NCI-H1436 (cell line): ENCODE measurements at places on chromosomes 11 and 22.

DNA sequence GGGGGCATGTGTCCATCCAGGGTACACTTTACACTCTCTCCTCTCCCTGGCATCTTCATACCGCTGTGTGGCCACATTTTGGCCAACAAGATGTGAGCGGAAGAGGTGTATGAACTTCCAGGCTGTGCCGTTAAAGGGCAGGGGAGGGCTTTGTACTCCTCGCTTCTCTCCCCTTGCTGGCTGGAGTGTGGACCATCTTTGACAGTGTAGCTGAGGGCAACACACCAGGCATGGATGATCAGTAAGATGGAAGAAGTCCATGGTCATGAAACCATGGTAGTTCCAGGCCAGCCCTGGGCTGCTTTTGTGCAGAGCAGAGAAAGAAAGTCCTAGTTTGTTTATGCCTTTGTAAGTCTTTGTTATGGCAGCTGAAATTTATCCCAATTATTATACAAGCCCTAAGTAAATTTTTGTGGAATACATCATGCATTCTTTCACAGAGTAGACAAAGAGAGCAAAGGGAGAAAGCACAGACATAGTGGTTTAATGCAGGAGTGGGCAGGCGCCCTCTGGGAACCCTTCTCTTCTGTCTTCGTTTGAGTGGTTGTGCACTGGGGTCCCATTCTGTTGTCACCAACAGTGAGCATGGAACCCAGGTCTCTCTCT, 70.4 kb downstream of the FBXO7 start:
- no peak for DNase-seq

DNA sequence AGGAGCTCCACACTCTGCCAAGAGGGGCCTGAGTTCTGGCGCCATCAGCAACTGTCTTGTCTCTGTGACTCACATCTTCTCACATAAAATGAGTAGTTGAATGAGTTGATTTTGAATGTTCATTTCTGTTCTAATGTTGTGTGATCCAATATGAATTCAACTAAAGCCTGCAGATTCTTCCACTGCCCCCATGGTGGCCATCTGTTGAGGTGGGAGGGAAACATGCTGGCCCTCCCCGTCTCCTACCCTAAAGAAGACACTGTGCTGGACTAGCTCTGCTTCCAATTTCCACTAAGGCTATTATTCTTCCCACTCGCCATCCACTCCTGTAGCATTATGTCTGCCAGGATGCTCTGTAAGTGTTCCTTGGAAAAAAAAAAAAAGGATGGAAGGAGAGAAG, 555.6 kb upstream of the LARGE1 start:
- DNase-seq: no peak

DNA sequence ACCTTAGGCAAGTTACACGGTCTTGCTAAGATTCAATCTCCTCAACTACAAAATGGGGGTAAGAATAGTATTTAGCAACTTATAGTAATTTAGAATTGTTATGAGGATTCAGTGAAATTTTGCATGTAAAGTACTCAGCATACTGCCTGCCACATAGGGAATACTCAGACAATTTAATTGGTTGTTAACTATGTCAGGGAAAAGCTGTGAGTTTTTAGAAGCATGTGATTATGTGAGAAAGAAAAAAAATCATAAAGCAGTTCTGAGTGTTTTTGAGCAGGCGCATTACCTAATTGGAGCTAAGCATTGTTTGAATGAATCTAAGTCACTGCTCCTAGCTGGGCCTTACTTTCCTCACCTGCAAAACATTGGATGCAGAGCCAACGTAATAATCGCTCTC, 287.3 kb upstream of the MTNR1B start:
- no peak for DNase-seq

GRCh38 chr11:73218830-73219215, 742 bp downstream of the P2RY2 start:
- no peak for DNase-seq

GRCh38 chr11:60347084-60347797, 20.2 kb downstream of the MS4A6E start:
- no peak for DNase-seq

DNA sequence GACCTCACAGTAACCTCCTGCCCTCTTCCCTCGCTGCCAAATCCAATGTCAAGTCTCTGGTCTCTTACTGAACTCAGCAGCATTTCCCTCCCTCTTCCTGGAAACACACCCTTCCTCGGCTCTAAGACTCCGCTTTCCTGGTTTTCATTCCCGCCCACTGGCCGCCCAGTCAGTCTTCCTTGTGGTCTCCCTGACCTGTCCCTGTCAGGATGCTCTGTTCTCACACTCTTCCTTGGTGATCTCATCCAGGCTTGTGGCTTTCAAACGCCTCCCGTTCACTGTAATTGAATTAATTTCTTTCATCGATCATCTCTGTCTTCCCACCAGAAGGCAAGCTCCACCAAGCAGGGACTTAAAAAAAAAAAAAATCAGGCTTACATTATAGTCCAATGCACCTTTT, 33.5 kb downstream of the MYO18B start:
- DNase-seq: no peak
